ENCODE measurements at places on chromosomes 2 and 18. TPM values are rescaled to one million over a fixed set of nuclear protein-coding genes. Genes with fewer than 3 reads are reported as not detected.

CDH7 gene
- 5.5 TPM for total RNA-seq

FSHR gene
- total RNA-seq, result not detected

ASXL3 gene
- 15.6 TPM for total RNA-seq

ZSWIM2 gene
- not detected for total RNA-seq

FAM110C gene
- total RNA-seq, result 2.6 TPM

CCDC178 gene
- 0.74 TPM for total RNA-seq

PDE11A gene
- total RNA-seq, result 2.0 TPM

SULT1C4 gene
- 27.5 TPM for total RNA-seq

STPG4 gene
- not detected for total RNA-seq

IL1RL1 gene
- not detected for total RNA-seq

SCN7A gene
- 1.8 TPM for total RNA-seq
